ENCODE measurements at places on chromosomes 3 and 15. TPM values are rescaled to one million over a fixed set of nuclear protein-coding genes. Genes with fewer than 3 reads are reported as not detected.
A peak's percentile ranks its signal among the peaks of the same experiment; 100 is the strongest.

SCAANT1 gene
- not detected for total RNA-seq

DNA sequence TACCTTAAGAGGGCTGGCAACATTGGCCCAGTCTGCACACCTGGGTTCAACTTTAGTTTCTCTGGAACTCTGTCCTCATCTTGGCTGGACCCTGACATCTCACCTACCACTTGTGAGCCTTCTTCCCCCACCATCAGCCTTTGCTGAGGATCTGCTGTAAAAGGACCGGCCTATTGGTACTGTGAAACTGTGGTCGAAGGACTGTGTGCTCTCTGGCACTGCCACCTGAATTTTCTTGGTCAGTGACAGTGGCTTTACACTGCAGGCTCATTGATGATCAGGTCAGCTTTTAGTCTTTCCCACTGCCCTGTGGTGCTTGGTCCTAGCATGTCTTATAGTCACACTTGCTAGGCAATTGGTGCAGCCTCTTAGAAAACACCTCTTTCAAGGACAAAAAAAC, 86.9 kb downstream of the PEX5L start:
- no peak for DNase-seq

SLC33A1 gene
- 40.1 TPM for total RNA-seq

GRCh38 chr15:82535566-82536408, 4.5 kb downstream of the RPS17 start:
- no peak for DNase-seq

DNA sequence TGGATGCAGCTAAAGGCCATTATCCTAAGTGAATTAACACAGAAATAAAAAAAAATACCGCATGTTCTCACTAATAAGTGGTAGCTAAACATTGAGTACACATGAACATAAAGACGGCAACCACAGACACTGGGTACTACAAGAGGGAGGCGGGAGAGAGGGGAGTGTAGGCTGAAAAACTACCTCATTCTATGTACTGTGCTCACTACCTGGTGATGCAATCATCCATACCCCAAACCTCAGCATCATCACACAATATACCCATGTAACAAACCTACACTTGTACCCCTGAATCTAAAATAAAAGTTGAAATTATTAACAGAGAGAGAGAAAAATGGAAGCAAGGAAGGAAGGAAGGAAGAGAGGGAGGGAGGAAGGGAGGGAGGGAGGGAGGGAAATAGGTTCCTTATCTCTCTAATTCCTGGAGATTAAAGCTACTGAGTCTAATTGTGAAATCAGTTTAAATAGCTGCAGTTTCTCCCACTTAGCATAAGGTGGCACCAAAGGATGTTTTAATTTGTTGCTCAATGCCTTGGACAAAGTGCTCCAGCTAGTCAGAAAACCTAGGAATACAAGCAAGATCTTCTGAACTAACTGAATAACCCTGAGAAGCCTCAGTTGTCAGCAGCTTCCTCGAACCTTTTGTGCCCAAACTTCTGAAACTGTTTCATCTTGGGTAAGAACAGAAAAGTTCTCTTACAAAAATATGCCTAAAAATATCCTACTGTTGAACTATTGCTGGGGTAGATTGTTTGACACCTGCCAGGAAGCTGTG, 79.4 kb upstream of the ATP11B start:
- DNase-seq = no peak

GRAMD1C gene
- total RNA-seq = 24.1 TPM

DNA sequence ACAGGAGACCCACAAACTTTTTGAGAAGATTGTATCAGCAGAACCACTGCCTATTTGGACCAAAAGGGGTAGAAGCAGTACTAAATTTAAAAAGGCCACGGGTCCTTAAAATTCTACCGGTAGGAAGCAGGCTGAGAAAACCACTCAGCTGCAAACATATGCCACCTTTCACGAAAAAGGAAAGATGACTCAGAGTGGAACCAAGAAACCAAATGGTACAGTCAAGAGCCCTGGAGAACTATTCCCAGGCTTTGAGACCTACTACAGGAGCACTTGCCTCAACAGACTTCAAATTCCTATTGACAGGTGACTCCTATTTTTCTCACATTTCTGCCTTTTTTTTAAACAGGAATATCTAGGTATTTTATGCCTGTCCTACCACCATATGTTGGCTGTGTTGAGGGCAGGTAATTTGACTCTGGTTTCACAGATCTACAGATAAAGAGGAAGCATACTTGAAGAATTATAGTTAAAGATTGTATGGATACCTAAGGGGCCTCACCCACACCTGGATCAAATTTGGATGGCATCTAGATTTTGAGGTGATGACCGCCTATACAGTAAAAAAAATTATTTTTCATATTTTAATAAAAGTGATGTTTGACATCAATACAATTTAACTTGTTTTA, 10.1 kb downstream of the GOLIM4 start:
- no peak for DNase-seq

DNA sequence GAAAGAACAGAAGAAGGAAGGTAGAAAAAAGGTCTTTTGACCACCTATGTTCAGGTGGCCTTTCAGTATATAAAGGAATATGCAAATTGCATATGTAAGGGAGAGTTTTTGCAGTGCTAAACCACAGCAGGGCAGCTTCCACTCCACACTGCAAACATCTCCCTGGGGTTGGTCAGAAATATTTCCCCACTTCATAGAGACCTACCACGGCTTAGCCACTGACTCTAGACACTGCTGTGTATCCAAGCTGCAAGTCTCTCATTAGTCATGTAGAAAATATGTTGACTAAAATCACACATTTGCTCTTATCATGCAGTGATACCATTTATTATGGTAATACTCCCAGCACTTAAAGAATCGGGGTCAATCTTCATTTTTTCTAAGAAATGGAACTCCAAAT, 214.9 kb upstream of the NR2F2 start:
- no peak for DNase-seq

DNA sequence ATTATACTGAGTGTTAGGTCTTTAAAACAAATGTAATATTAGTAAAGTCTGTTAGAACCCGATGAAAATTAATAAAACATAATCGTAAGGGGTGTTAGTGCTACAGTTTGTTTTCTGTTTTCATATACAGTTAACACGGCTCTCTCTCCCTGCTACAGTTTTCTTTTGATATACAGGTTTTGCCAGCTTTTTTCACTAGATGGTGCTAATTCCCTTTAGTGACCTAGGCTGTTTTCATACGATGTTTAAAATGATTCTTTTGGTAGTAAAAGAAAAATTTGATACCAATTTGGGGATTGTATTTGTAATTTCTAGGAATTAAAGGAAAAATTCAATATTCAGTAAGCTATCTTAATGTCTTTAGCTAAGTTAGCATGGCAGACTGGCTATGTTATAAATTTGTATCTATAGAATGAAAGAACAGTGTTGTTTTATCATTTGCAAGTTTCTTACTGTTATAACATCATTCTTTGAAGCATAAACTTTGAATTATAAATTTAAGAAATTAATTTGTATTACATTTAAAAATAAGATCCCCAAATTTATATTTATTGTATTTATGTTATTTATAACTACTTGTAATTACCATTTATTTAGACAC, 11.5 kb downstream of the APH1B start:
- DNase-seq = no peak

GRCh38 chr3:187745201-187746058, at the start of gene BCL6:
Gene BCL6 (minus strand): TSS chr3:187745468. CDS start chr3:187733693, 11,775 bp downstream.
- DNase-seq = peak; percentile 96

GRCh38 chr3:112561484-112561733, 353 bp downstream of the ATG3 start:
- DNase-seq = no peak

DNA sequence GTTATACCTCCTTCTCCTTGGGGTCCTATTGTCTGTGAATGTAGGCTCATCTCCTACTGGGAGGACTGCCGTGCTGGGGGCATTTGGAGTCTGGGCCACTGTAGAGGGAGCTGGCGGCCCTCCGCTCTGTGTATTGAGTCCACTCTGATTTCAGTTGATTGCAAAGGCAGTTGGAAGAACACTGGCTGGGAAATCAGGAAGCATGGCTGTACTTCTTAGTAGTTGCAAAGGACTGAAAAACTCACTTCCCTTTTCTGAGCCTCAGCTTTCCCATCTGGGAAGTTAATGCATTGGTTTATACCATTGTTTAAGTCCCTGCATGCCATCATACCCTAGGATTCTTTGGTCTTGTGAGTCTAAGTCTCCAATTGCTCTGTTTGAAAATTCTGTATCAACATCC, 46.7 kb downstream of the TMED3 start:
- no peak for DNase-seq

RMDN3 gene
- 33.1 TPM for total RNA-seq

- DNase-seq = no peak
Measured at GRCh38 chr3:164222197-164222596, 856.1 kb downstream of the SI start.

GRCh38 chr15:99961011-99961441, 227.8 kb upstream of the LYSMD4 start:
- DNase-seq = peak; percentile 52

CCDC191 gene
- total RNA-seq = 22.5 TPM

- no peak for DNase-seq
Measured at GRCh38 chr3:140086642-140087041, 151.7 kb downstream of the CLSTN2 start.

POU1F1 gene
- not detected for total RNA-seq

DNA sequence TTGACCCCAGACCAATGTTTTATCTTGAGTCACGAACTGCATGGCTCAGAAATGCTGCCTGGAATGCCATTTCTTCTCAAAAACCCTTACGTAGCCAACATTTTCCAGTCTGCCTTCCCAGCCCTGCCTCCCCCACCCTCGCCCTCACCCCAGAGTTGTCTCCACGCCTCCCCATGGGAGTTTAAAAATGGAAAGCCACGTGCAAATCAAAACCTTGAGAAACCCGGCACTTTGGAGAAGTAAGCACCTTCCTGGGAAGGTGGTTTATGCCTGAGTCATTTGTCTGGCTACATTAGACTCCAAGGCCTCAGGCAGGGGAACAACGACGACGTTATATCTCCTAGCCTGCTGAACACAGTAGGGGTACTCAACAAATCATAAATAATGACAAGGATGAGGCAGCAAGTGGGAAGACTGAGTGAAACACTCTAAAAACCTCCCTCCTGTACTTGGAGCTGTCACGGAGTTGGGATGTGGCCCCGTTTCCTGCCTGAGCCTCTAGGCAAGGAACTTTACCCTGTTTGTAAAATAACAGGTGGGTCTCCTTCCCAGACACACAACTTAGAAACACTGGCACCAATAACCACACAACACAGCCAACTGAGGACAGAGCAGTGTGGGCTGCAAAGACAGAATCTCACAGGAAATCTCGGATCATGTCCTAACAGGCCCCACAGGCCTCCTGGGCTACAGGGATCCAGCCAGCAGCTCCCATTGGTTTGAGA, 179.1 kb downstream of the NTRK3 start:
- no peak for DNase-seq

DNA sequence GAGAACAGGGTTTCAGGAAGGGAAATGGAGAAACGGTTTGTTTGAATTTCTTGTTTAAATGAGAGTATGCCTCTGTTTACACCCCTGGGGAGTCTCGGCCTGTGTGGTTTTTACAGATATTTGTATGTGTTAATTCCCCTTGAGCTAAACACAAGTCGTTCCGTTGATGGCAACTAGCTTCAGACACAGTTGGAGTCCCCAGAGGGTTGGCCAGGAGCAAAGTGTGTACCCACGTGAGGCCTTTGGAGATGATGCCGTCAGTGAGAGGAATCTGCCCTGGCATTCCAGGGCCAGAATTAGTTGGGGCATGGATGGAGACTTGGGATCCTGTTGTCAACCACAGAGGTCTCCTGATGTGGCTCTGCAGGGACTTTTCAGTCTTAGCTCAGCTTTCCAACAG, 44.0 kb downstream of the CEMIP start:
- DNase-seq = no peak

GRCh38 chr3:148861277-148861869, 3.7 kb upstream of the CPA3 start:
- DNase-seq = no peak

DNA sequence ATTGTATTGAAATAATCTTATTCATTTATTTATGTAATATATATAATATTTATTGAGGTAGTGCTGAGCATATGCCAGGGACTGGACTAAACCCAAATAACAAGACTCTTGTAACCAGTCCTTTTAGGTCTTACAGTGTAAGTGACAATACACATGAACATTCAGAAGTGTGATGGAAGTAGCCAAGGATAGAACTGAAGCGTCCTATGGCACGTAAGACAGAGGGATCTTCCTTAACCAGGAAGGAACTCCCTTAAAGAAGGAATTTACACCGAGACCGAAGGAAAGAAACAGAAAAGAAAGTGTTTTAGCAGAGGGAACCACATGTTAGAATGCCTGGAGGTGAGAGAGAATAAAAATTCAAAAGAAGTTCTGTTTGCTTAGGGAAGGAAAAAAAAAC, 23.6 kb upstream of the CLDN1 start:
- no peak for DNase-seq

CPNE9 gene
- total RNA-seq = 0.31 TPM

PFN2 gene
- 69.1 TPM for total RNA-seq
